ENCODE measurements at places on chromosomes 16 and 17.

DNA sequence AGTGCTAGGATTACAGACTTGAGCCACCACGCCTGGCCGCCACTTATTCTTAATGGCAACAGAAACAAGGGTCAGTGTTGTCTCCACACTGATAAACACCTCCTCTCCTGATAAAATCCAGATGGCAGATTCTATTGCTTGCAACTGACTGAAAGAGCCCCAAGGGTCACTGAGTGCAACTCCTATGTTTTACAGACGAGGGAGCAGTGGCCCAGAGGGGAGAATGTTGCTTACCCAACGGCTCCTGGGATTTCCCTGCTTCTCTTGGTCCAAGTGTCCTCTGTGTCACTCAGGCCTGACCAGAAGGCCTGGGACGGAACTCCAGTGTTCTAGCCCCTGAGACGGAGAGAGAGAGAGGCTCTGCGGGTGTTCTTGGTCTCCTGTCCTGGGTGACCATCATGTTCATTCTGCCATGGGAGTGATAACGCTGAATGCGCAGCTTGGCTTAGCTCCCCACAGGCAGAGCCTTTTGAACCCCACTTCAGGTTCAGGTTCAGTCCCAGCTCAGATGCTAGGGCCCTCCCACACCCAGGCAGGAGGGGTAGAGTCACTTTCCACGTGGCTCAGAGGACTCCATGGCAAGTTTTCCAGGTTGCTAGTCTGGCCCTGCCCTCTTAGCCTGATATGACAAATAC, 77.3 kb upstream of the NLRP1 start:
- DNase-seq, result no peak

GRCh38 chr17:72399608-72400487, 279.0 kb downstream of the SOX9 start:
- no peak for DNase-seq

DNA sequence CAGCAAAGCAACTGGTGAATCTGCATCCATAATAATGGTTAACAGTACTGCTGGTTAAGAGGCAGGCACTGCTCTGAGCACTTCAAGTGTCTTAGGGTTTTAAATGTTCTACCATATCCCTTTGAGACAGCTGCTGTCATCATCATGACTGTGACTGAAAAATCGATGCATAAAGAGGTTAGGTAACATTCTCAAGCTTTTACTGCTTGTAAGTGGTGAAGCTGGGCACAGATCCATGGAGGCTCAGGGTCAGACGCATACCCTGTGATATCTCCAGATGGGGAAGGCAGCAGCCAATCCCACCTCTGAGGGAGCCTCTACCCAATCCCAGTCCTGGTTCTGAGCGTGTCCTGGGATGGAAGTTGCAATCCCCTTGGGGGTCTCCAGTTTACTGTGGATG, 57.6 kb upstream of the SOX9 start:
- DNase-seq, result no peak

GRCh38 chr16:14553447-14553846, 76.6 kb downstream of the PARN start:
- no peak for DNase-seq

GRCh38 chr16:73116576-73116975, 68.6 kb upstream of the ZFHX3 start:
- no peak for DNase-seq

- DNase-seq, result no peak
Observed at GRCh38 chr16:30740364-30741251, 7.6 kb upstream of the PHKG2 start.

Data from stimulated activated CD8-positive, alpha-beta memory T cell treated with anti-CD3 and anti-CD28 coated beads, Interleukin-12 subunit alpha, Interleukin-12 subunit beta, amount 100 ng/mL, for 1 hour (primary cell).